ENCODE measurements at places on chromosomes 3 and 15. TPM values are rescaled to one million over a fixed set of nuclear protein-coding genes. Genes with fewer than 3 reads are reported as not detected.

The GOLGA8T gene
- total RNA-seq, result not detected

The RHOV gene
- 0.50 TPM for total RNA-seq

The FAM43A gene
- total RNA-seq, result 4.1 TPM

The LRRC57 gene
- 17.0 TPM for total RNA-seq

The IL20RB gene
- 2.0 TPM for total RNA-seq

The MDFIC2 gene
- total RNA-seq, result not detected

The SLC28A1 gene
- not detected for total RNA-seq

The UBL7 gene
- total RNA-seq, result 56.6 TPM

The CSTA gene
- total RNA-seq, result not detected

The PPP2R3A gene
- 0.49 TPM for total RNA-seq

The TM4SF18 gene
- not detected for total RNA-seq

The FNDC3B gene
- total RNA-seq, result 12.2 TPM

The CCDC32 gene
- total RNA-seq, result 21.3 TPM

The ITIH4 gene
- total RNA-seq, result 4.8 TPM

The MUC20 gene
- 0.26 TPM for total RNA-seq

The ST8SIA2 gene
- total RNA-seq, result not detected

The ACP3 gene
- not detected for total RNA-seq

The PLSCR2 gene
- not detected for total RNA-seq

The DHFR2 gene
- 6.6 TPM for total RNA-seq

The STRA6 gene
- total RNA-seq, result 0.28 TPM

The CCRL2 gene
- 3.4 TPM for total RNA-seq

The ECE2 gene
- total RNA-seq, result not detected

The GOLGA8R gene
- 1.4 TPM for total RNA-seq

The ARL14 gene
- not detected for total RNA-seq

The C3orf20 gene
- total RNA-seq, result 0.14 TPM

The PARP15 gene
- total RNA-seq, result 9.1 TPM

The WDR93 gene
- total RNA-seq, result not detected

The AADAC gene
- total RNA-seq, result not detected

The GNAT1 gene
- not detected for total RNA-seq

The SOX14 gene
- total RNA-seq, result not detected

The SLC51A gene
- not detected for total RNA-seq

The DYNLT2B gene
- total RNA-seq, result 8.4 TPM

The IQCH gene
- total RNA-seq, result 1.3 TPM

The LRRC34 gene
- total RNA-seq, result 4.4 TPM

The CYP11A1 gene
- total RNA-seq, result 0.31 TPM

The GATM gene
- 5.0 TPM for total RNA-seq

The CD200R1 gene
- total RNA-seq, result 1.4 TPM

The PKM gene
- 2,301 TPM for total RNA-seq

The ANKUB1 gene
- total RNA-seq, result not detected

The CCDC54 gene
- not detected for total RNA-seq

The CORO2B gene
- total RNA-seq, result not detected

The TMEM158 gene
- total RNA-seq, result 0.20 TPM

The FOXL2 gene
- total RNA-seq, result not detected

The MYLK gene
- total RNA-seq, result not detected

The ANXA2 gene
- total RNA-seq, result 44.8 TPM

The GADL1 gene
- total RNA-seq, result not detected

The ITGA11 gene
- total RNA-seq, result 1.7 TPM

The COLQ gene
- 0.74 TPM for total RNA-seq

The TSEN2 gene
- total RNA-seq, result 24.7 TPM

All from activated naive CD8-positive, alpha-beta T cell treated with anti-CD3 and anti-CD28 coated beads for 36 hours (primary cell).